GM18507 (cell line): ENCODE measurements at places on chromosomes 5 and 9.

GRCh38 chr9:97559111-97559514, 57.6 kb downstream of the TMOD1 start:
- peak; percentile 14 for DNase-seq

DNA sequence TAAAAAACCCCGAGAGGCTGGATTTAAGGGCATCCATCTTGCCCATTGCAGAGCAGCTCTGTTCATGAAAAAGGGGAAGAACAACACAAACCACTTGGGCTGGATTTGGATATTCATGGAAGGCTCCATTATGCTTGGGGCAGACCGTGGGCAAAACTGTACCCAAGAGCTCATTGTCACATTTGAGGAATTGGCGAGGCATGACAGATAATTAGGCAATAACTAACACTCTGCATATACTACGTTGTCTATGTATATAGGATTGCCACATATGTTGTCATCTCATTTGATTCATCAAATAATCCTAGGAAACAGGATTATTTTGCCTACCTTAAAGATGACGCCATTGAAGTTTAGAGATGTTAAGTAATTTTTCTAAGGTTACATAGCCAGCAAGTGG, 255.4 kb downstream of the SMARCA2 start:
- no peak for DNase-seq

DNA sequence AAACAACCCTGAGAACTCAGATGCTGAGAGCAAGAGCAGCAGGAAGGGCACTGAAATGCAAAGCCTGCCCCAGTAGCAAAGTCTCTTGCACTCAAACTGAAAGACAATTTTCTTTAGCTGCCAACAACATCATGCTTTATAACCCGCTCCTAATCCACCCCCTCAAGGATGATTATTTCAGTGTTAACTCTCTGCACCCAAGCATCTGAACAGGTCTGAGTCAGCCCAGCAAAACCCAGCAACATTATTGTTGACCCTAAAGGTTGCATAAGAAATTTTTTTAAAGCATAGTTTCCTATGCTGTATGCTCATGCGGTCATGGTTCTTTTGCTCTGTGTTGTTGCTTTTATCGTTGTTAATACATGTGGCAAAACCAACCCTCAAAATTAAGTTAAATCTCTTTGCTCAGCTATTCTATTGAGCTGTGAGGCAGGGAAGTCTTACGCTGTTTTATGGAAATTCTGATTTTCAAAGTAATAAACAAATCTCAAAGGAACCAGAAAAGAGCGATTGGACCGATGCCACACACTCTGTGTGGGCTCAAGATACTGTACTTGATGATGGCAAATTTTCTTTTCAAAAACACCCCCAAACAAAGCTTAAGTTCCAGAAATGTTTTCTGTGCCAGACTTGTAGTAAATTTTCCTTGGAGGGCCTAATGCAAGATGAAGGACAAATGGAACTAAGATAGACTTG, 440.6 kb upstream of the MPDZ start:
- DNase-seq: no peak

- no peak for DNase-seq
Measured at GRCh38 chr5:176830422-176830994, 20.1 kb downstream of the UNC5A start.

DNA sequence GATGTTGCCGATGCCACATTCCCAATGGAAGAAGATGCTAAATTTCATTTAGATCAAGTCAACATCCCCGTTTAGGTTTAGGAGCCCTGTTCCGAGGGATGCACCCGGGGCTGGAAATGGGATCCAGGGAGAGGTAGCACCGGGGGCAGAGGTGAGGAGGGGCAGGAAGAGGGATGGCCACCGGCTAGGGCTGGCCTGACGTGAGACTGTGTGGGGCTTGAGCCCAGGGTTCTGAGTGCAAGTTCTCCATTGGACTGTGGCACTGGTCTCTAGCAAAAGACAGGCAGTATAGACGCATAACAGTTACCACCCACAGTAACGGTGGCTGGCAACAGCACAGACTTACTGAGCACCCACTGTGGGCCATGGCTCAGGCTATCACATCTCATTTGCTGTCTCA, 209.0 kb upstream of the MVB12B start:
- DNase-seq: no peak

DNA sequence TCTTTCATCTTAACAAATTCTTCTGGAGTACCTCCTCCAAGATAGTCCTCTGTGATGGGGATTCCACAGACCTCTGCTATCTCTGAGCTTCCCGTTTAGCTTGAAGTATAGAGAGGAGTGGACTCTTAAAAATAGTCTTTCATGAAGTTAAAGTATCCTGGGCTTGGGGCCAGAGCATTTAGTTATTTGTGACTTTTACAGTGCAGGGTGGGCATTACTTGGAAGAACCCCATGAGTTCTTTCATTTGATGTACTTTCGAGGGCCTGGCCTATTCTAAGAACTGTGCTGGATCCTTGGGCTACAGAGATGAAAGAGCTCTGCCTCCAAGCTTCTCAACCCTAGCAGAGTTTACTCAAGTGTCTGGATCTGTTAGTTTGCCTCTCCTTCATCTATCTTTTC, 131.5 kb downstream of the ZSWIM6 start:
- no peak for DNase-seq

DNA sequence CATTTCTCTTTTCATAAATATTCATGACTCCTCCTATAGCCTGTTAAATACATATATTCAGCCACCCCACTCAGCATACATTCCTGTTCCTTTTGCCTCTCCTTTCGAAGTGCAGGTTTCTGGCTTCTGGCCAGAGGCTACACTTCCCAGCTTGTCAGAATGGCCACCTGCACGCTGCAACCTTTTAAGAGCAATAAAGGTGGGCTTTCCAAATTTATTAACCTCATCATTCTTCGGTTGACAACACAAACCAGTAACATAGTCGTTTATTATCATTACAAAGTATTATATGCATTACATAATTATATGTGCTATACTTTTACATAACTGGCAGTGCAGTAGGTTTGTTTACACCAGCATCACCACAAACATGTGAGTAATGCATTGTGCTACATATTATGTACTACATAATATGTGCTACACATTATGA, 16.5 kb upstream of the TMEM171 start:
- no peak for DNase-seq

- DNase-seq: no peak
Measured at GRCh38 chr9:38435521-38435920, 11.3 kb upstream of the IGFBPL1 start.

DNA sequence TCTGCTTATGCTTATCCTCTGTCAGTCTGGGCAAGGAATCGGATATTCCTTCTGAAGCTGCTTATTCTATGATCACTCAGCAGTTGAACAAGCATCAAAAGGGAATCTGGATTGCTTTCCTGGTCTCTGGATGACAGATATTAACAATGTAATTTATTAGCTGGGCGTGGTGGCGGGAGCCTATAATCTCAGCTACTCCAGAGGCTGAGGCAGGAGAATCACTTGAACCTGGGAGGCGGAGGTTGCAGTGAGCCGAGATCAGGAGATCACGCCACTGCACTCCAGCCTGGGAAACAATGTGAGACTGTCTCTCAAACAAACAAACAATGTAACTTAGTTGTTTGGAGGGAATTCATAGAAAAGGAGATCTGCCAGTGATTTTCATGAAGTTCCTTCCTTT, 45.4 kb downstream of the DMRT1 start:
- no peak for DNase-seq

- no peak for DNase-seq
Measured at GRCh38 chr5:169067751-169068173, 233.2 kb downstream of the SLIT3 start.
